ENCODE measurements at places on chromosomes 12 and 14. TPM values are rescaled to one million over a fixed set of nuclear protein-coding genes. Genes with fewer than 3 reads are reported as not detected.

DNA sequence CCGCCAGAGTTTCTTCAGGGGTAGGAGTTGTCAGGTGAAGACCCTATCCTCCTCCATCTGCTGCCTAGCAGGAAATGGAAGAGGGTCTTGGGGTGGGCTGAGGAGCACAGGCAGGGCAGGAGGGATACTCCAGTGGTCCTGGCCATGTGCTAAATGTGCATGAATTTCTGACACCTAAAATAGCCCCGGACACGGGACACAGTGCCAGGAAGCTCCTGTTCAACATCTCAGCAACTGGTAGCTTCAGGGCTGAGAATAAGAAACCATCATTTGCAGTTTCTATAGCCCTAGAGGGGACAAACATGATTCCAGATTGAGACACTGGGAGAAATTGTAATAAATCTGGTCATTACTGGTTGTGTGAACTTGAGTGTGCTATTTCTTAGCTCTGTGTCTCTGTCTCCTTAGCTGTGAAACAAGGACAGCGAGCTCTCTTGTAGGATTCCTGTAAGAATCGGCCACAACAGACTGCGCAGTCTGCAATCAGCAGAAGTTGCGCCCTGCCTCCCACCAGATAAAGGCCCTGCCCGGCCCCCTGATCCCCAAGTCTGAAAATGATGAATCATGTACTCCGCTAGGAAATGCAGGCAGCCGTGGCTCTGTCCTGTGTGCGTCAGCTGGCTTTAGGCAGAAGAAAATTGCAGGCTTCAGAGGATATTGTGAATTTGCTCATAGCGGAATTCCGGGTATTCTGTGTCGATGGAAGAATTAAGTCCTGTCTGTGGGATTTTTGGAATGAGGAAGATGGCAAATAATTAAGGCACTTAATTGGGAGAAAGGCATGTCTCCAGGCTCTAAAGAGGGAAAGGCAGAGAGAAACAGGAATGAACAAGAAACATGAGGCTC, 35.2 kb upstream of the MEG3 start:
- no peak for DNase-seq

POP5 gene
- polyA plus RNA-seq: 47.4 TPM

DNA sequence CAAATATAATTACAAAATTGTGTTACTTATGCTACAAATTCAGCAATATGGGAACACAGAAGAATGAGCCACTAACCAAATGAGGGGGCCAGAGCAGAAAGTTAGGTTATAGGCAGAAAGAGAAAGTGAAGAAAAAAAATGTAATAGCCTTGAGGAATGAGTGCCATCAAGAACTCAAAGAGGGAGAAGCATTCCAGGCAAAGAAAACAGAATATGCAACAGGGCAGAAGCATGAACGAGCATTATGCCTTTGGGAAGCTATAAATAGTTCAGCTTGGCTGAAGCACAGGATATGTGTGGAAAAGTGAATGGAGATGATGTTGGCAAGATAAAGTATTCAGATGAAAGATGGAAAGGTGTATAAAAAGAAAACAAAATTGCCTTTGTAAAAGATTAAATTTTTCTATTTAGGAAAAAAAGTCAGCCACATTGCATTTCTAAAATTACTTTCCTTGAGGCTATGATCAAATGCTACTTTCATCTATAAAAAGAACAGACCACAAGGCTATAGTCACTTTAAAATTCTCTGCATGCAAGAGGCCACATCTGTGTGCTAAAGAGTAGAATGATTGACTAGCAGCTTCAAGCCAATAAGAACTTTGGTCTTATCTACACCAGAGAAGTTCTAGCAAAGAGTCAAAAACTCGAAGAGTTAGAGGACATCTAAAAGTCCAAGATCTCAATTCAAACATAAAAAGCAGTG, 193.6 kb upstream of the GARIN6 start:
- DNase-seq: no peak

DNA sequence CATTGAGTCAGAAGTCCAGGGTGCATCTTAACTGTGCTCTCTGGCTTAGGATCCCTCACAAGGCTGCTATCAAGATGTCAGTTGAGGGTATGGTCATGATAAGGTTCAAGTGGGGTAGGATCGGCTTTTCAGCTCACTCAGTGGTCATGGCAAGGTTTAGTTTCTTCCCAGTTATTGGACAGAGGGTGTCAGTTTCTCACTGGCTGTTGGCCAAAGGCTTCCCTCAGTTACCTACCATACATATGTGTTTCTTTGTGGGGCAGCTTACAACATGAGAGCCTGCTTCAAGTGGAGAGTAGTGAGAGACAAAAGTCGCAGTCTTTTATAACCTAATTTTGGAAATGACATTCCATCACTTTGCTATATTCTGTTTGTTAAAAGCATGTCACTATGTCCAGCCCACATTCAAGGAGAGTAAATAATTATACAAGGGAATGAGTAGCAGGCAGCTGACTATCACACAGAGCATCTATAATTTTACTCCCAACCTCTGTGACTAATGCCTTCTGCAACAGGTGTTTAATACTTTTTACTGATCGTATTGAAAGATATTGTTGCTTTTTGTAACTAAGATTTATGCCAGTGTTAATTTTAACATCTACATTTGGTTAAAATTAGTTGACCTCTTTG, 572.8 kb upstream of the FBXO33 start:
- DNase-seq: no peak

DNA sequence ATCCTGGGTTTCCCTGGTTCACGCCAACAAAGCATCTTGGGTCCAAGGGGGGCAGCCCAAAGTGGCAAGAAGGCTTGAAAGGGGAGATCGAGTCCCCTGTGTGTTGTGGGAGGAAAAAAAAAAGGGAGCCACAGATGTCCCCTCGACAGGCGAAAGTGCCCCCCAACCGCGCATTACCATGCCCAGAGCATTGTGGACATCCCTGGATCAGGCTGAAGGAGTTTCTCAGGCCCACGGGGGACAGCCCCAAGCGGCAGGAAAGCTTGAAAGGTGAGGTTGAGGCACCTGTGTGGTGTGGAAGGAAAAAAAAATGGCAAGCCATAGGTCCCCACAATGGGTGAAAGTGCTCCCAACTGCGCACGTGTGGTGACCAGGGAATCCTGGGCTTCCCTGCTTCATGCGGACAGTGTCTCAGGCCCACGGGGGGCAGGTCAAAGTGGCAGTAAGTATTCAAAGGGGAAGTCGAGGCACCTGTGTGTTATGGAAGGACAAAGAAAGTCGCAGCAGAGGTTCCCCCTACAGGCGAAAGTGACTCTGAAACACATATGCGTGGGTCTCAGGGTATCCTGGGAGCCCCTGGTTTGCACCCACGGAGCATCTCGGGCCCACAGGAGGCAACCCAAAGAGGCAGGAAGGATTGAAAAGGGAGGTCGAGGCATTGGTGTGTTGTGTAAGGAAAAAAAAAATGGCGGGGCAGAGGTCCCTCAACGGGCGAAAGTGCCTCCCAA, 580.1 kb downstream of the ALG10 start:
- DNase-seq: no peak

- DNase-seq: no peak
Observed at GRCh38 chr12:6724409-6724797, 557 bp downstream of the COPS7A start.

MAP3K9 gene
- polyA plus RNA-seq: 3.9 TPM

COX14 gene
- polyA plus RNA-seq: 51.8 TPM

DNA sequence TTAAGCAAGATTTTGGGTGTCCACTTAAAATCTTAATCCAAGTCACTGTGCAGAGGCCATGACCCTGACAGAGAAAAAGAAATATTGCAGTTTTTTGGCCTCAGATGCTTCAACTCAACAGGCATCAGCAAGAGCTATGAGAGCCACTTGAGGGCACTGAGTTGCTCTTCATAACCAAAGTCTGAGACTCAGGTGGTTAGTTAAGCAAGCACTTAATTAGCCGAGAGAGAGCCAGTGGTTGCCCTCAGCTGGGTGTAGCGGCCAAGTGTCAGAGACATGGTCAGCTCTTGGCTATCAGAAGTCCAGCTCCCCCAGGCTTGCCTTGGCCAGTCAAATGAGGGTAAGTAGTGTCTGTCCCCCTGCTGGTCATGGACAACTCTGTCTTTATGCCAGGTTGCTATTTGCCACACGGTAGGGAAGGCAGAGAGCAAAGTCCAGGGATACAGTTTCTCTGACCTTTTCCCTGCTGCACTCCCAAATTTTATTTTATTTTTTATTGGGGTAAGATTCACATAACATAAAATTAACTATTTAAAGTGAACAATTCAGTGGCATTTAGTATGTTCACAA, 9.0 kb upstream of the KRT71 start:
- no peak for DNase-seq

- no peak for DNase-seq
Observed at GRCh38 chr14:88559852-88560251, 3.0 kb upstream of the ZC3H14 start.

ACOT4 gene
- polyA plus RNA-seq: 4.6 TPM

- no peak for DNase-seq
Observed at GRCh38 chr12:24366514-24366913, 417.0 kb upstream of the SOX5 start.

LTBP2 gene
- 2.7 TPM for polyA plus RNA-seq

KLRG1 gene
- 3.0 TPM for polyA plus RNA-seq

GRCh38 chr12:29572464-29572863, 75.0 kb upstream of the OVCH1 start:
- DNase-seq: no peak

KLRC4 gene
- not detected for polyA plus RNA-seq

CCDC60 gene
- polyA plus RNA-seq: 0.17 TPM

All from right renal cortex interstitium (tissue), 3 donors.